Dermis lymphatic vessel endothelial cell (primary cell): ENCODE measurements at places on chromosomes 7 and 10. TPM values are rescaled to one million over a fixed set of nuclear protein-coding genes. Genes with fewer than 3 reads are reported as not detected.

The CRHR2 gene
- total RNA-seq = not detected in 2 replicates

The AMPH gene
- total RNA-seq = under 0.01 TPM in 1 of 2 replicates, not detected in the other

The PTER gene
- 7.7 and 12.2 TPM in 2 replicates for total RNA-seq

The SAP25 gene
- total RNA-seq = not detected in 2 replicates

The KIAA1217 gene
- 12.7 and 16.1 TPM in 2 replicates for total RNA-seq

The NUPR2 gene
- total RNA-seq = not detected in 2 replicates

The ADK gene
- 8.2 and 10.5 TPM in 2 replicates for total RNA-seq

The SCIN gene
- total RNA-seq = 0.11 and 0.17 TPM in 2 replicates

The TRIM50 gene
- not detected in 2 replicates for total RNA-seq

The PDIA4 gene
- total RNA-seq = 290 and 300 TPM in 2 replicates

The ATOH7 gene
- total RNA-seq = not detected in 2 replicates

The GOLGA7B gene
- 0.09 and 0.11 TPM in 2 replicates for total RNA-seq

The NKX6-2 gene
- not detected in 2 replicates for total RNA-seq
